Dermis blood vessel endothelial cell (primary cell): ENCODE measurements at places on chromosomes 1 and 21. TPM values are rescaled to one million over a fixed set of nuclear protein-coding genes. Genes with fewer than 3 reads are reported as not detected.

Gene CCDC27
- total RNA-seq: not detected in 2 replicates

Gene LDLRAD2
- 0.05 and 0.17 TPM in 2 replicates for total RNA-seq

Gene SLC26A9
- 0.09 TPM in 1 of 2 replicates, not detected in the other for total RNA-seq

Gene TNFSF18
- total RNA-seq: 17.9 and 38.3 TPM in 2 replicates

Gene VAV3
- total RNA-seq: 57.0 and 63.2 TPM in 2 replicates

Gene FAM43B
- not detected in 2 replicates for total RNA-seq

Gene TLCD4
- 0.09 and 0.34 TPM in 2 replicates for total RNA-seq

Gene KRTAP22-1
- total RNA-seq: not detected in 2 replicates

Gene SPRR2F
- not detected in 2 replicates for total RNA-seq

Gene OR2L2
- under 0.01 TPM in 1 of 2 replicates, not detected in the other for total RNA-seq

Gene ILDR2
- under 0.01 and 1.0 TPM in 2 replicates for total RNA-seq

Gene ASPM
- 12.3 and 80.6 TPM in 2 replicates for total RNA-seq

Gene AGT
- total RNA-seq: under 0.01 TPM in 1 of 2 replicates, not detected in the other

Gene FAM72C
- 0.34 and 1.7 TPM in 2 replicates for total RNA-seq

Gene GSTM5
- under 0.01 TPM in 1 of 2 replicates, not detected in the other for total RNA-seq

Gene LORICRIN
- not detected in 2 replicates for total RNA-seq

Gene CPLANE2
- 9.5 and 10.3 TPM in 2 replicates for total RNA-seq

Gene PDE9A
- 1.9 and 3.5 TPM in 2 replicates for total RNA-seq

Gene SDHC
- total RNA-seq: 20.1 and 34.2 TPM in 2 replicates

Gene PRELP
- total RNA-seq: not detected in 2 replicates

Gene AKR7A3
- total RNA-seq: 0.14 and 0.34 TPM in 2 replicates

Gene MCOLN3
- total RNA-seq: not detected in 2 replicates

Gene PEX10
- 33.4 and 44.9 TPM in 2 replicates for total RNA-seq

Gene COL16A1
- total RNA-seq: 0.51 and 0.65 TPM in 2 replicates

Gene DHX9
- total RNA-seq: 166 and 255 TPM in 2 replicates

Gene NBPF26
- total RNA-seq: 5.3 and 8.3 TPM in 2 replicates

Gene RXRG
- not detected in 2 replicates for total RNA-seq

Gene PLA2G5
- not detected in 2 replicates for total RNA-seq

Gene CLDN8
- not detected in 2 replicates for total RNA-seq

Gene SLC1A7
- not detected in 2 replicates for total RNA-seq

Gene FGR
- 0.74 and 1.2 TPM in 2 replicates for total RNA-seq

Gene ITLN1
- total RNA-seq: not detected in 2 replicates

Gene TSSK3
- total RNA-seq: 0.14 TPM in 1 of 2 replicates, not detected in the other

Gene FAM167B
- 2.4 and 30.8 TPM in 2 replicates for total RNA-seq

Gene LCE1F
- total RNA-seq: not detected in 2 replicates
